NCI-H1694 treated with DMSO at 0.1 percent for 48 hours (cell line): ENCODE measurements at places on chromosomes 11 and 22.

- DNase-seq = no peak
Measured at GRCh38 chr11:34252651-34253050, 105.2 kb downstream of the ABTB2 start.

DNA sequence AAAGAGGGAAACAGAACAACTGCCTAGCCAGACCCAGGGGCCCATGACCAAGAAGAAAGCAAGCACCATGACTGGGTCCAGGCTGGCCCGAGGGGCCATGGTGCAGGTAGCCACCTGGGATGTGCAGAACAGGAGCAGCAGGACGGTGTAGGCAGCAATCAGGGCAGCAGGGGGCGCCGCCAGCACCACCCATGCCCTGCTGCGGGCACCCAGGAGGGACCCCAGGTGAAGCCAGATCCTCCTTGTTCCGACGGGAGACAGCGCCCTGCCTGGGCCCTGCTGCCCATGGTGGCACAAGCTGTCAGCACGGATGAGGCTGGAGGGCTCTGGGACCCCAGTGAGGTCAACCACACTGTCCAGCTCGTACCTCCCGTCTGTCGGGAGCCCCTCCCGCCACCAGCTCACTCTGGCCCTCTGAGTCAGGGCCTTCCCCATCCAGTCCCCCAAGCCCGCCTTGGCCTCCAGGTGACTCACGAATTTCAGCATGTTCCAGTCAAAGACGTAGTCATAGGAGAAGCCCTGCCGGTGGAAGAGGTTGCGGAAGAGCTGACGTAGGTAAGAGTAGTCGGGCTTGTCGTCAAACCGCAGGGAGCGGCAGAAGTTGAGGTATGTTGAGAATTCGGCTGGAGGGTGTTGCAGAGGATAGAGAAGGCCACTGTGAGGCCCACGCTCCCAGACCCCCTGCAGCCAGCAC is 18.8 kb downstream of the CSNK1E start:
- no peak for DNase-seq

DNA sequence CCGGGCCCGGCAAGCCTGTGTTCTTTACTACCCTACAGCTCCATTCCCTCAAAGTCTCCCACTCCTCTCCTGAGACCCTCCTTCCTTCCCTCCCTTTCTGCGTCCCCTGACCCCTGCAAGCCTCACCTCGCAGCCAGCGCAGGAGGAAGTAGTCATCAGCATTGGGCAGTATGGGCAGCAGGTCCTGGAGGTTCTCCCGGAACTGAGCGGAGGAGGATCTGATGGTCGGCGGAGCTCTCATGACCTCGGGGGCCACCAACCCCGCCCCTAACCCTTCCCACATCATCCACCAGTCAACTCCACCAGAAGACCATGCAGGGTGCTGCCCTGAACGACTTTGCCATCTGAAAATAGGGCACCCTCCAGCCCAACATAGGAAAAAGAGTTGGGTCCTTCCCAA is 1.9 kb downstream of the SEC14L4 start:
- no peak for DNase-seq

DNA sequence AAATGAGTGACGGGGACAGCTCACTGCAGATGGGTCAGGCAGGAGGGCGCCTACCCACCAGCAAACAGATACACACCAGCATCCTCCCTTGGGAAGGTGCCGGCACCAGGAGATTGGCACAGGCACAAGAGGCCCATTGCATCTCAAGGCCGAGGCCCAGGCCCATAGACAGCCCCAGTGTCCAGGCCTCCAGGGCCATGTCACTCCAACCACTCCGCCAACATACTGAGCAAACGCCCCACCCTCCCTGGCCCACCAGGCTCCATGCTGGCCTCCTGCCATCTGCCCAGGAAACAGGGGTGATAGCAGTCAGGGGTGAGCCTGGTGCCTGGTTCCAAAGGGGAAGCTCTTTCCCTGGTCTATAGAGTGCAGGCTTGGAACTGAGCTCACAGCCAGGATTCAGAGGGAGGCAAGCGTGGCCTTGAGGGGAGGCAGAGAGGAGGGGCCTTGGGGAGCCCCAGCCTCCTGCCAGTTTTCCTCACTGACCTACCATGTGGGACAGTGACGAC is 34.7 kb downstream of the PISD start:
- no peak for DNase-seq

GRCh38 chr11:47466701-47467250 is 17.8 kb upstream of the RAPSN start:
- no peak for DNase-seq

- no peak for DNase-seq
Measured at GRCh38 chr11:14424096-14424495, 65.1 kb upstream of the RRAS2 start.

DNA sequence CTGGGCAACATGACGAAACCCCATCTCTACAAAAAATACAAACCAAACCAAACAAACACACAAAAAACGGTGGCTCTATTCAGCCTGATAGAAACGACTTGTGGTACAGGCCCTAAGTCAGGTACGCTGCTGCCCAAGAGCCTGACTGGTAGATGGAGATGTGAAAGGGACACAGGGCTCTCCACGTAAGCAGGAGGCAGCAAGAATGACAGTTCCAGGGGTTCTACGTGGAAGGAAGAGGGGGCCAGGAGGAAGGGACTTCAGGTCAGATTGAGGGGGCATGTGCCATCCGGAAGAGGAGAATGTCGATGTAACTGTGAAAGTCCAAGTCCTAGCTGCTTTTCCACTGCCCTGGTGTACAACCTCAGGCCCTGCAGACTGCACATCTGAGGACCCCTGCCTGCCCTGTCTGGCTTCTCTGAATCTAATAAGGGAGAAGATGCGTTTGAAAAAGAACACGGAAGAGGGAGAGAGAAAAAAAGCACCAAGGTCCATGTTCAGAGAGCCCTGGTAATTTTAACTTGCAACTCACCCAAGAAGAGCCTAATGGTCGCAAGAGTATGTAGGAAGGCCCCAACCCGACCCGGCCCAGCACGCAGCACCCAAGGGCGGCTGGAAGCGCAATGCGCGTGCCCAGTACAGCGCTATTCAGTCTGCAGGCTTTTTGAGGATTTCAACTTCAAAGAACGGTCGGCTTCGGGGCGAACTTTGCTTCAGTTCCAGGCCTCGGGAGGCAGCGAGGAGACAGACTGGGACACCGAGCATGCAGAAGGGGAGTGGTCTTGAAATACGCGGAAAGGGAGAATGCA is 909 bp upstream of the ZNRD2 start:
- no peak for DNase-seq

GRCh38 chr11:74015919-74016684 is 7.2 kb upstream of the UCP3 start:
- DNase-seq = no peak

DNA sequence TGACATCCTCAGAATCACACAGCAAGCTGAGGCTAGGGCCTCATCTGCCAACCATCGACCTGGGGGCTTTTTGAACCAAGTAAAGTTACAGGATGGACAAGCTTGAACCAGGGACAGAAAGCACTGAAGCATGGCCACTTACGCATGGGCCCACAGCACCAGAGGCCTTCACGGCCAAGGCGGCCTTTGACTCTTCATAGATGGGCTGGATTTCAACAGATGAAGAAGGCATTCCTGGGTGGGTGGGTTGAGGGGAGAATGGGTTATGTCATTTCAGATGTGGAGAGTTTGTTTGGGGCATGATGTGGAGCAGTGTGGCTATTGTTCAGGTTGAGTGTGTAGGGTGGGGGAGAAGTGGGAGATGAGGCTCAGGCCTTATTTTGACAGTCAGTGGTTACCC is 60.2 kb downstream of the LRRC32 start:
- no peak for DNase-seq

DNA sequence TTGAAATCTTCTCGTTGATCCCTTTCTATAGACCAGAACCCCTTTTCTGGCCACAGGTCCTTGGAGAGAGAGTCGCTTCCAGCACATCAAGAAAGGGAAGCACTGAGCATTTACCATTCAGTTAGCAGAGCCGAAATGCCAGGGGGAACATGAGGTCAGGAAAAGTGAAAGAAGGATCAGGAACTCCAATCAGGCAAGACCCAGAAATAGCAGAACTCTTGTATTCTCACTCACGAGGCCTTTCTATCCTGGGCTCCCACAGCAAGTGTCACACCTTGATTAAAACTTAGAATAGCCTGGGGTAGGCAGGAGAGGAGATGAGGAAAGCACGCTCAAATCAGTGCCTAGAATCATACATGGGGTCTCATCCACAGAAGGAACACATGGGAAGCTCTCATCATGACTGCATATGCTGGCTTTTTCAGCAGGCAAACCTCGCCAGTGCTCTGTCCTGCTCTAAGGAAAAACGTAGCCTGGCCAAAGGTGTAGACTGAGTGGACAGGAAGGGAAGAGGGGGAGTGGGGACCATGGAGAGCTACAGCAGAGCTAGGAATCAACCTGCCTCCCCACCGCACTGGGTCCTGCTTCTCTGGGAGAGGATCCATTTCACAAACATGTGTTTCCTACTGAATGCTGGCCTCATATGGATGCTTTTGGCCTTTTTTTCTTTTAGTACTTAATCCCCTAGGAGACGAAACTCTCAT is 40.5 kb downstream of the OPCML start:
- no peak for DNase-seq

GRCh38 chr11:36132940-36133339 is 156.3 kb downstream of the COMMD9 start:
- DNase-seq = no peak

GRCh38 chr11:94142308-94143281 is 14.0 kb downstream of the PANX1 start:
- DNase-seq = no peak

DNA sequence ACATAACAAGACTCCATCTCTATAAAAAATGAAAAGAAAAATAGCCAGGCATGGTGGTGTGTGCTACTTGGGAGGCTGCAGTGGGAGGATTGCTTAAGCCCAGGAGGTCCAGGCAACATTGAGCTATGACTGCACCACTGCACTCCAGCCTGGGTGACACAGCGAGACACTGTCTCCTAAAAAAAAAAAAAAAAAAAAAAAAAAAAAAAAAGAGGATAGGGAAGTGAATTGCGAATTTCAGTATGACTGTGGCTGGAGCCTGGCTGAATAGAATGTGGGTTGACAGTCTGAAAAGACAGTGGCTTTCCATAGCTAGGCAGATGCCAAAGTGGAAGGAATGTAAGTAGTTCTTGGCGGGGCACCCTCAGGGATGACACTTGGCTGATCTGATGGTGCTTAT is 6.4 kb upstream of the LDHAL6A start:
- no peak for DNase-seq

- no peak for DNase-seq
Measured at GRCh38 chr22:19941365-19942082, at the start of the genes COMT and TXNRD2. COMT (plus strand) TSS chr22:19941772; CDS start chr22:19962527, 20,755 bp downstream. TXNRD2 (minus strand) TSS chr22:19941818; CDS start chr22:19941803, 15 bp downstream.

GRCh38 chr22:33958741-33959140 is 38.5 kb upstream of the LARGE1 start:
- DNase-seq = no peak
